ENCODE measurements at places on chromosomes 11 and 22. TPM values are rescaled to one million over a fixed set of nuclear protein-coding genes. Genes with fewer than 3 reads are reported as not detected.

The ACRV1 gene
- not detected for total RNA-seq

The CCND1 gene
- total RNA-seq, result 36.5 TPM

The EHF gene
- not detected for total RNA-seq

The PKDREJ gene
- total RNA-seq, result 0.07 TPM

The INCENP gene
- total RNA-seq, result 68.7 TPM

The OR51S1 gene
- total RNA-seq, result not detected

The SOX6 gene
- total RNA-seq, result 9.6 TPM

The CFAP300 gene
- 1.1 TPM for total RNA-seq

The LDHAL6A gene
- not detected for total RNA-seq

The SIAE gene
- 8.3 TPM for total RNA-seq

The RAC2 gene
- total RNA-seq, result 1.8 TPM

The AIFM3 gene
- total RNA-seq, result 2.0 TPM

The PATE1 gene
- not detected for total RNA-seq

The OR52N4 gene
- not detected for total RNA-seq

The MRPL23 gene
- 185 TPM for total RNA-seq

The PLAAT3 gene
- total RNA-seq, result 7.6 TPM

The ROBO3 gene
- total RNA-seq, result 7.1 TPM

The MMP27 gene
- total RNA-seq, result not detected

The PHLDA2 gene
- 1.1 TPM for total RNA-seq

The MORC2 gene
- 28.8 TPM for total RNA-seq

The OR5T1 gene
- not detected for total RNA-seq

The UCP2 gene
- total RNA-seq, result 25.9 TPM

The TRPM5 gene
- total RNA-seq, result 0.66 TPM

The FZD4 gene
- 37.2 TPM for total RNA-seq

The HEPHL1 gene
- not detected for total RNA-seq

The ALG8 gene
- total RNA-seq, result 25.9 TPM

The ZP1 gene
- total RNA-seq, result not detected

The NLRP6 gene
- not detected for total RNA-seq

The SLC22A9 gene
- not detected for total RNA-seq

The PHF21B gene
- total RNA-seq, result 7.2 TPM

The SAA4 gene
- not detected for total RNA-seq

The MUC2 gene
- total RNA-seq, result 0.03 TPM

The NPAS4 gene
- 1.2 TPM for total RNA-seq

The C22orf31 gene
- total RNA-seq, result not detected

The TBC1D22A gene
- 16.2 TPM for total RNA-seq

Data from cardiac muscle cell (in vitro differentiated cells and primary cell).